ENCODE measurements at places on chromosomes 3 and 15. TPM values are rescaled to one million over a fixed set of nuclear protein-coding genes. Genes with fewer than 3 reads are reported as not detected.

EAF2 gene
- total RNA-seq = 2.6 TPM

MUC4 gene
- not detected for total RNA-seq

LRRC2 gene
- 122 TPM for total RNA-seq

NPAP1 gene
- total RNA-seq = not detected

WDR53 gene
- 7.9 TPM for total RNA-seq

CAPN3 gene
- 2.6 TPM for total RNA-seq

KBTBD13 gene
- total RNA-seq = 9.4 TPM

SLC22A14 gene
- total RNA-seq = not detected

KBTBD12 gene
- total RNA-seq = 29.4 TPM

LRRC3B gene
- 0.13 TPM for total RNA-seq

OXTR gene
- 0.54 TPM for total RNA-seq

DMXL2 gene
- 6.5 TPM for total RNA-seq

PARP16 gene
- 4.4 TPM for total RNA-seq

DAZL gene
- not detected for total RNA-seq

GABRR3 gene
- not detected for total RNA-seq

CACNA1D gene
- total RNA-seq = 0.78 TPM

HYAL2 gene
- total RNA-seq = 33.8 TPM

SERPINI2 gene
- total RNA-seq = 0.40 TPM

SPSB4 gene
- 7.3 TPM for total RNA-seq

MORC1 gene
- not detected for total RNA-seq

CCNB2 gene
- 0.86 TPM for total RNA-seq

FAM107A gene
- 95.2 TPM for total RNA-seq

FBXW12 gene
- not detected for total RNA-seq

AHSG gene
- not detected for total RNA-seq

TUBGCP4 gene
- 11.1 TPM for total RNA-seq

MYRIP gene
- 1.6 TPM for total RNA-seq

CYP8B1 gene
- not detected for total RNA-seq

RNU5B-1 gene
- total RNA-seq = 55.4 TPM

ADGRG7 gene
- not detected for total RNA-seq

PODXL2 gene
- 0.94 TPM for total RNA-seq

EPHA6 gene
- 0.70 TPM for total RNA-seq

RPL39L gene
- total RNA-seq = 3.1 TPM

TGM4 gene
- not detected for total RNA-seq

PPP1R14D gene
- not detected for total RNA-seq

LRRC49 gene
- 45.7 TPM for total RNA-seq
